ENCODE measurements at places on chromosomes 13 and 19. TPM values are rescaled to one million over a fixed set of nuclear protein-coding genes. Genes with fewer than 3 reads are reported as not detected.

The PSG1 gene
- total RNA-seq, result not detected

The KISS1R gene
- not detected for total RNA-seq

The AP1M2 gene
- total RNA-seq, result 1.2 TPM

The IRGC gene
- total RNA-seq, result not detected

The SETDB2 gene
- 7.7 TPM for total RNA-seq

Measured in glutamatergic neuron (in vitro differentiated cells).